Uterus (tissue), 4 donors: ENCODE measurements at places on chromosomes 4 and X. TPM values are rescaled to one million over a fixed set of nuclear protein-coding genes. Genes with fewer than 3 reads are reported as not detected.

GRCh38 chr4:105751718-105752299 is 43.2 kb downstream of the GSTCD start:
- H3K36me3 ChIP-seq = no peaks in the 10 kb centered on the region
- DNase-seq = no peak
- no peak overlapping the region for H3K27ac ChIP-seq
- H3K4me3 ChIP-seq = no peak overlapping the region

The ARMCX1 gene
- 72.8 TPM for total RNA-seq

- no peaks in the 10 kb centered on the region for H3K27me3 ChIP-seq
- no peak for DNase-seq
- H3K4me3 ChIP-seq = no peak overlapping the region
- no peaks in the 10 kb centered on the region for H3K4me1 ChIP-seq
- no peaks in the 10 kb centered on the region for H3K36me3 ChIP-seq
- no peak overlapping the region for H3K27ac ChIP-seq
These were observed 268.7 kb upstream of the FTHL17 start for GRCh38 chrX:31340587-31340986.

DNA sequence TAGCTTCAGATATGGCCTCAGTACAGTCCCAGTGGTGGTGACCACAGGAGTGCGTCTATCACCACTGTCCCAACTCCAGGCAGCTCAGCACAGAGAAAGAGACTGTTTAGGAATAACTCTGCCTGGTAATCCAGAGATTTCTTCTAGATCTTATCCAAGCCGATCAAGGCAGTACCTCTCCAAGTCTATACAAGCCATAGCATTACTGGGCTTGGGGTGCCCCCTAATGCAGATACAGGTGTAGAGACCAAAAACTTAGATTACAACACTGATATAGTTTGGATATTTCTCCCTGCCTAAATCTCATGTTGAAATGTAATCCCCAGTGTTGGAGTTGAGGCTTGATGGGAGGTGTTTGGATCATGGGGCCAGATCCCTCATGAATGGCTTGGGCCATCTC is 100.9 kb downstream of the PTCHD1 start:
- H3K4me1 ChIP-seq = no peaks in the 10 kb centered on the region
- DNase-seq = no peak
- H3K27ac ChIP-seq = no peak overlapping the region
- H3K27me3 ChIP-seq = no peaks in the 10 kb centered on the region
- no peaks in the 10 kb centered on the region for H3K36me3 ChIP-seq

DNA sequence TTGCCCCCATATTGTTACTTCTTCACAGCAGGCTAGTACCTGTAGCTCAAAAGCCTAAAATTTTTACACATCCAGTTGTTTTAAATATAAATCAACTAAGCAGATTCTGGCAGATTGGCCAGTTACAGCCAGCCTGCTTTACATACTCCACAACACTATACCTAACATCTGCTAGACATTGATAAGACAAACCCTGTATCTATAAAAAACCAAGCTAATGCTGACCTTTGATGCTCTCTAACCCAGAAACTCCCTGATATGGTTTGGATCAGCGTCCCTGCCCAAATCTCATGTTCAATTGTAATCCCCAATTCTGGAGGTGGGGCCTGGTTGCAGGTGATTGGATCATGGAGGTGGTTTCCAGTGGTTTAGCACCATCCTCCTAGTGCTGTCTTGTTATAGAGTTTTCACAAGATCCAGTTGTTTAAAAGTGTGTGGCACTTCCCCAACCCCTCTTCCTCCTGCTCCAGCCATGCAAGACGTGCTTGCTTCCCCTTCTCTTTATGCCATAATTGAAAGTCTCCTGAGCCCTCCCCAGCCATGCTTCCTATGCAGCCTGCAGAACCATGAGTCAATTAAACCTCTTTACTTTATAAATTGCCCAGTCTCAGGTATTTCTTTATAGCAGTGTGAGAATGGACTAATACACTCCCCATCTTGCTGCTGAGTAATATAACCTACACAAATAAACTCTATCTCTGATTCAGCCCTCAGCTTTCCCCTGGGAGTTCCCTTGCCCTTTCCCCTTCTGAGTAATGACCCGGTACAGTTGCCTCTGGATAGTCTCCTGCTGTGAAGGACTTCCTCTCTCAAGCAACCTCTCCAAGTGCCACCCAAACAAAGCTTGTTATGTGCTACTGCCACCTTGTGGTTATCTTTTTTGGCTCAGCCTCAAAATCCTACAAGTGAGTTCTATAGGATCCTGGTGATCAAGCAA is 39.6 kb downstream of the ZCCHC13 start:
- H3K27me3 ChIP-seq = no peaks in the 10 kb centered on the region
- H3K4me3 ChIP-seq = no peak overlapping the region
- H3K36me3 ChIP-seq = no peaks in the 10 kb centered on the region
